Stimulated activated CD4-positive, alpha-beta T cell treated with anti-CD3 and anti-CD28 coated beads, Interleukin-15, amount 100 ng/mL, for 48 hours (primary cell): ENCODE measurements at places on chromosomes 7 and 10.
A peak's percentile ranks its signal among the peaks of the same experiment; 100 is the strongest.

- DNase-seq = no peak
Observed at GRCh38 chr7:19403691-19404090, 258.5 kb upstream of the FERD3L start.

- DNase-seq = no peak
Observed at GRCh38 chr10:78025685-78026364, 3.5 kb downstream of the POLR3A start.

GRCh38 chr10:110224992-110225391, 17.6 kb downstream of the MXI1 start:
- DNase-seq = no peak

DNA sequence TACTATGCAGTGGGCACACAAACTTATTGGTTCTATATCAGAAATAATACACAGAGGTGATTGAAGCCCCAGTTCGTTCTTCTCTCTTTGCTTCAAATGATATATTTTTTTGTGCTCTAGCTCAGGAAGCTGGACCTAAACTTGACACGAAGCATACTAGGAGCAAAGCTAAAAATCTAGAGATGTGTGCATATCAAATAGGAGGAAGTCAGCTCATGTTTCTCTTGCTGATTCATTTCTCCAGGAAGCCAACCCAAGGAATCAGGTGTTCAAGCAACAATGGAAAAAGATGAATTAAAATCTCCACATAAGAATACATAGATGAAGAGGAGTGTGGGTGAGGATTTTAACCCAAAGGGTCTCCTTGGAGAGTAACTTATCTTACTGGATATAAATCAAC, 432.5 kb downstream of the KCNMA1 start:
- DNase-seq = no peak

GRCh38 chr7:114708646-114709045, 213.2 kb upstream of the MDFIC start:
- DNase-seq = no peak

DNA sequence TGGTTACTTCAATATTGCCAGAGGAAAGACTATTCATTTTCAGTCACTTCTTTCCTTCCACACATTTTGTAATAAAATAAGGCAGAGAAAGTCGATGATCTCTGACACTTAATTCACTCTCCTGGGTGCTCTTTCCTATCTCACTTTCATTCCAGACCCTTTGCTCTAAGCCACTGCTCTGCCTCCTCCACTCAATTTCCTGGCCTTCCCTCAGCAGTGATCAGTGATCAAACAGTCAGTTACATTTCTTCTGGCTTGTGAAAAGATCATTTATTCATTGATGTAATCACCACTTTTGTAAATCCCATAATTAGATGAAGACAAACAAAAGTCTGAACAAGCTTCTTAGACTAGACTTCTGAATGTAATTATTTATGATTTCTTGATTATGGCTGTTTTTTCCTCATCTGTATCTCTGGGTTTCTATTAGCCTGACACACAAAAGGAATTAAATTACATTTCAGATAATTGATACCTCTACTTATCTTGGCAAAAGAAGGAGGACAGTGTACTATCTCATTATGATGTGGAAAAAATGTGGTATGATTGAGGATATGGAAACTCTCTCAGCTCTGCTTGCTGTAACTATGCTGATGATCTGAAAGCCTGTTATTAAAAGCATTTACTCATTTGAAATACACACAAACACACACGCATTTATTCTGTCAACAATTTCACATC, 1102.3 kb downstream of the GRM8 start:
- no peak for DNase-seq

DNA sequence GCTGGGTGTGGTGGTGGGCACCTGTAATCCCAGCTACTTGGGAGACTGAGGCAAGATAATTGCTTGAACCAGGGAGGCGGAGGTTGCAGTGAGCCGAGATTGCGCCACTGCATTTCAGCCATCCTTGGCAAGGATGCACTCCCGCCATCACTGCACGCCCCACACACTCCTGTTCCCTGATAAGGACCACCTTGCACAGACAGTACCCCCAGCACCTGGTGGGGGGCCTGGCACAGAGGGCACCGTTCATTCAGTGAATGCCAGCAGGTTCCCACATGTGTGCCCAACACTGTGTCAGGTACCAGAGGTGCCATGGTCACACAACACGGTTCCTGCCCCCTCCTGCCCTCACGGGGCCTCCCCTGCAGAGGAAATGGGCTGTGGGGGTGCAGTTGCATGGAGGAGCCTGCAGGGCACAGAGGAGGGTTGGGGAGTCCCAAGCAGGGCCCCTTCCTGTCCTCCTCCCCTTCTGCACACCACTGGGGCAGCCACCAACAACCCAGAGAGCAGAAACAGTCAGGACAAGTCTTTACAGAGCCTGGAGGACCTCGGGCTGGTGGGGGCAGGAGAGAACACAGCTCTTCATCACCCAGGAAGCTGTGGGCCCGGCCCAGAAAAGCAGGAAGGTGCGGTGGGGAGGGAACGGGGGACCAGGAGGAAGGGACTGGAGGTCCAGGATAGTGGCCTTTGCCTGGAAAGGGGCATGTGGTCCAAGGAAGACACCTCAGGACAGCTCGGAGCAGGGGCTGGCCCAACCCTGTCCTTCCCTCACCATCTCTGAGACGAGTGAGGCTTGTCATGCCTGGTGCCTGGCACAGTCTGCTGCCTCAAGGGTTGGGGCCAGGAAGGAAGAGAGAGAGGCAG, 7.1 kb downstream of the CRYGN start:
- DNase-seq = peak; percentile 69

GRCh38 chr7:149289262-149289661, 27.3 kb downstream of the ZNF783 start:
- no peak for DNase-seq

DNA sequence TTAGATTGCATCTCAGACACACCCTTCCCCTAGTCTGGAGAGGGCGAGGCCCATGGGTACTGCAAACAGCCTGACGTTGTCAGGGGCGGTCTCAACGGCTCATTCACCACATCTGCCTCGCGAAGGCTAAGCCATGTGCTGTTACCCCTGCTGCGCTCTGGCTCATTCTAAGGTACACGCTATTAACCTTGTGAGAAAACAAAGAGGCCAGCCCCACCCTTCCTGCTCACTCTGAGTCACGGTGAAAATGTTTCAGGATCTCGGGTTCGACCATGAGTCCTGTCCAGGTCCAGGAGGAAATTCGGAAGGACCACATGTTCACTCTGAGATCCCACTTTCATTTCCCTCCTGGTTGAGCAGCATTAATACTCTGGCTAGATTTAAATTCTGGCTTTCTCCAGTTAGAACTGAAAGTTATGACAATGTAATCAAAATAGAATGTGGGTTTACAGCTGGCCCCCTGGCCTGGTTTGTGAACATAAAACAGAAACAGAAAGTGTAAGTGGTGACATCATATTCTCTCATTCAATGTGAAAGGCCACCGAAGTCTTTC, 55.2 kb downstream of the EGFR start:
- peak; percentile 9 for DNase-seq

- no peak for DNase-seq
Observed at GRCh38 chr10:23081221-23081750, 14.1 kb upstream of the MSRB2 start.

DNA sequence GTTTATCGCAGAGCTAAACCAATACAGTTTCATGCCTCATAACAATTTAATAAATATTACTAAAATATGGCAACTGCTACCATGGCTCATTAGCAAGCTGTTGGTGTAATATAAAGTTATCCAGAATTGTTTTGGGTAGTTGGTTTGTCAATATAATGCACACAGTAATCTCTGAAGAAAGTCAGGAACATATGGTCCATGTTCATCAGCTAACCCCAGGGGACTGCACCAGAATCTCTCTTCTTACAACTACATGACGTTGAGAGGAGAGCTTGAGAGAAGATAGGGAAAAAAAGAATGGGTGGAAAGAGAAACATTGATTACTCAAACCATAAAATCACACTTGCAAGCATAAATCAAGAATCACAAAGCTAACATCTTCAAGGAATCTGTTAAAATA, 333.7 kb downstream of the NRG3 start:
- no peak for DNase-seq

GRCh38 chr10:30534465-30535144, 94.9 kb downstream of the LYZL2 start:
- DNase-seq = peak; percentile 57

GRCh38 chr7:99141841-99142726, 1.8 kb downstream of the SMURF1 start:
- peak; percentile 50 for DNase-seq

GRCh38 chr7:92685136-92686042, 95.2 kb upstream of the FAM133B start:
- DNase-seq = peak; percentile 49

- no peak for DNase-seq
Observed at GRCh38 chr7:144826208-144826607, 9.6 kb downstream of the TPK1 start.

DNA sequence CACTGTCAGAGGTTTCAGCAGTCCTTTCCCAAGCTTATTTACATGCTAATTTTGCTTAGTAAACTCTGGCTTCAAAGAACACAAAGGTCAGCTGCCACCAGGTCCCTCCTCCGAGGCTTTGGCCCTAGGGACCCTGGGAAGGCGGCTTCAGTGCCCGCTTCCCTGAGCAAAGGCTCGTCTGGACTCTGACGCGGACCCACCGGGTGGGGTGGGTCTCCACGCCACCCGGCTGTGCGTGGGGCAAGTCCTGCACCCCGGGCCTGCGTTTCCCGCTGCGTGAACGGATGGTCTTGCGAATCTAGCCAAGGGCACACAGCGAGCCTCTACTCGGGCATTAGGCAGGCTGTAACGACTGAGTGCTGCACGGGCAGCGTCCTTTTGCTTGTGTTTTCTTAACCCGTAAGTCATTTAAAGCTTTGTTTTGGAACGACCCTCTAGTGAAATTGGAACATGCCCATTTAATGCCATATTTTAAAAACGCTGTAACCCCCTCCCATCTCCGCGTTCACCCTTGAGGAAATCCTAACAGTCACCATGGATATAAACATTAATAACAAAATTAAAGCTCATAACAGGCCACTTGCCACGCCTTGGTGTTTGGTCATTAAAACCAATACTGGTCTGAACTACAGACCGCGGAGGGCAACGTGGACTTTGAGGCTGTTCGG, 828 bp downstream of the BNIP3 start:
- DNase-seq = no peak
